ENCODE measurements at places on chromosomes 6 and 20.

GRCh38 chr6:150322466-150322871 is 46.3 kb upstream of the IYD start:
- DNase-seq: peak; percentile 22

DNA sequence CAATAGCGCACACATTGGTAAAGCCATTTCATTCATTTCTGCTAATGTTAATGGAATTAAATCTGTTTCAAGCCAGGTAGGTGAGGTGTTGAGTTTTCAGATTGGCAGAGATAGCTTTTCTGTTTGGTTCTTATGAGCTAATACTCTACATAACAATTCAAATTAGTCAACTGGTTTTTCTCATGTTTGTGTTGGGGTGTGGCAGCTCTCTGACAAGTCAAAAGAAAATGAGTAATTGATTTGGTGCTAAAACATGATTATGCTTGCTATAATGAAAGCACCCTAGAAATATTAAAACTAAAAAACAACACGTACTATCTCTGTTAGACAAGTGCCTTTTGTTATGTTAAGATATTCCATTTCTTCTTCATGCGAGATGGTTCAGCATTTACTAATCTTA is 13.6 kb downstream of the PPP1R14C start:
- DNase-seq: no peak

- peak; percentile 16 for DNase-seq
Measured at GRCh38 chr20:57475388-57476083, 49.4 kb downstream of the CTCFL start.

DNA sequence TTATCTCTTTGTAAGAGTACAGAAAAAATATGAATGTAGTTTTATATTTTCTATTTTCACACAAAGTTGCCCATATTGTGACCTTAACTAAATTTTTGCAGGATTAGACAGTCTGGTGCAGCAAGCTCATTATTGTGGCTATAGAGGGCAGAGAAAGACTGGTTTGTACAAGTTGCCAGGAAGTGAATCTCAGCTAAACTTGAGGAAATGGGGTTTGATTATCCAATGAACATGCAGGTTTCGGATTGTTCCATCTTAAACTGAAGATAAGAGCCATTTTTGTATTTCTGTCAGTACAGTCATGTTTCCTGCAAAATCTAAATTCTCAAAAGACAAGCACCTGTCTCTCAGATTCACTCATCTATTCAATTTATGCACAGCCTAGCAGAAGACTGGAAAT is 390.9 kb downstream of the MMUT start:
- DNase-seq: no peak

DNA sequence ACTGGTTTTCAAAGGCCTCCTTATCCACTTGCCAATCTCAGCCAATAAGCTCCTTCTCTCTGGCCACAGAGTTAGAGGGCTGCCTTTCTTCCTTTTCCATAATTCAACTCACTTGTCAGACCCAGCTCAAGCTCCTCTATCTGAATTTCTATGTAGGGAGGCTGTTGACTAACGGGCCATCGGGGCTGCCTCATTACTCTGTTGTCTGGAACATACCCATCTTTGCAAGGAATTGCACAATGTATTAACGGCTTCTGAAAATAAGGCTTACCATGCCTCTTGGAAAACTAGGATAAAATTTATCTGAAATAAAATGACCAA is 28.5 kb upstream of the KIF6 start:
- DNase-seq: no peak

DNA sequence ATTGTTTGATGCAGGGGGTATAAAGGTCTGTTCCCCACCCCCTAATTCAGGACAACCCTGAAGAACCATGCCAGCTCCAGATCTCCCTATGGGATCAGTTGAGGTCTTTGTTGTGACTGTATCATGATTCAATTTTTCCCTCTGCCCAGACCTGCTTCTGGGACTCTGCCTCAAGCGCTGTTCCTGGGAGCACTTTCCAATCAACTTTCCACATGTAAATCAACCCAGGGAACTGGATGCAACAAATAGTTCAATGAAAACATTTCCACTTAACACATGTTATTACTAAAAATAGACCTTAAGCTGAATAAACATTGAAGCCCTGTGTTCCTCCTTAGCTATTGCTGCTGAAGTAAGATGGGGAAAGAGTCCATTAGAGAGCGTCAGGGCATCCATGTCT is 139.5 kb downstream of the C6orf58 start:
- DNase-seq: no peak

- DNase-seq: no peak
Measured at GRCh38 chr20:5400164-5400762, 83.5 kb upstream of the PROKR2 start.

DNA sequence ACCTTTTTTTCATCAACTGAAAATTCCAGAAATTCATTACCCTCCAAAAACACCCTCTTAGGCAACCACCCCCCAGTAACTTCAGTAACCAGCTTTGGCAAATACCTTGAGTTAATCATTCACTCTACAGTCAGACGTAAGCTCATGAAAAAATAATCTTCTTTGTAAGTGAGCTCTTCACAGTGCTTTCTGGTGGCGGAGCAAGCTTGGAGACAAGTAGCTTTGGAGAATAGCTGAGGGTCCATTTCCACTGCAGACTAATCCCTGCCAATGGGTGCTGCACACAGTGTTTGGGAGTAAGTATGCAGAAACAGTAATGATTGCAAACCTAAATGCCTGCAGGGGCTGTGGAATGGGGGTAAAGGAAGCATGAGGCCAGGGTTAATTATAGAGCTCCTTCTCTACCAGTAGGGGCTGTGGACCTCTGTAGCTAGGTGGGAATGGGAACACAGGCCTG is 56.8 kb upstream of the HINT3 start:
- no peak for DNase-seq

DNA sequence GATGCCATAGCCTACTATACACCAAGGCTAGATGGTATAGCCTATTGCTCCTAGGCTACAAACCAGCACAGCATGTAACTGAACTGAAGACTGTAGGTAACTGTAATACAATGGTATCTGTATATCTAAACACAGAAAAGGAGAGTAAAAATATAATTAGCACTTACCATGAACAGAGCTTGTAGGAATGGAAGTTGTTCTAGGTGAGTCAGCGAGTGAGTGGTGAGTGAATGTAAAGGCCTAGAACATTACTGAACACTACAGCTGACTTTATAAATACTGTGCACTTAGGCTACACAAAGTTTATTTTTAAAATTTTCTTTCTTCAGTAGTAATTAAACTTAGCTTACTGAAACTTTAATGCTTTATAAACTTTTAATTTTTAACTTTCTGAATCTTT is 129.5 kb downstream of the BTBD9 start:
- no peak for DNase-seq

- no peak for DNase-seq
Measured at GRCh38 chr6:26044140-26045064, 42.8 kb upstream of the HFE start.

DNA sequence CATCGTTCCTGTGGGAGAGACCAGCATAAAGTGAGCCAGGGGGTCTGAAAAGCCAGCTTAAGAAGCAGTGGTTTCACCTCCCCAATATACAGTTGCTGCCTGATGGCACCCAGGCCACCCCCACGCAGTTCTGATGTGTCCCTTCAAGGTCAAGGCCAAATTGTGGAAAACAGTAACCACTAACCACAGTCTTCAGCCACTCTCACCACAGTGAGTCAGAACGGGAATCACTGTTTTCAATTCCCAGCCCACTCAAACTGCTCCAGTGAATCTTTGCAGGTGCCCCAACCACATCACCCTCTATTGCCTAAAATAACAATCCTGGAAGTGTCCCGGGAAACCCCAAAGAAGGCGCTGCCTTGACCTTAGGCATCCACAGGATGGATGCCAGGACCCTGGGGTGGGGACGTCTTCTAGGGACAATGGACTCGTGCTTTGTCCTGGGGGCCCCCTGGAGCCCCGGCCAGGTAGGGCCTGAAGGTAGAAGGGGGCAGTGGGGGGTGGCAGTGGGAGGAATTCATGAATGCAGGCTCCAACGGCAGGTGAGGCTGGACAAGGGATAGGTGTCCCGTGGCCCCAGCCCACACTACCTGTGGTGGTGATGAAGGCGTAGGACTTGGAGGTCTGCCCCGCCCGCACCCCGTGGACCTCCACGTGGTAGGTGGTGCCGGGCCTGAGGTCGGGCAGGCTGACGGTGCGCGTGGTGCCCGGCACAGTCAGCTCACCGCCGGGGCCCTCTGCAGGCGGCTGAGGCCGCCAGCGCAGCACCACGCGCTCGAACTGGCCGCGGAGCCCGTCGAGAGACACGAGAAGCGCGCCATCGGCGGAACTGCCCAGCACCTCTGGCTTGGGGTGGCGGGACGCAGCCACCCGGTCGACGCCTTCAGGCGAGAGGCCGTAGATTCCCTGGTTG is 22.2 kb downstream of the TNXB start:
- no peak for DNase-seq

Data from glomerular endothelial cell (primary cell).